Cardiac fibroblast (primary cell): ENCODE measurements at places on chromosomes 7 and 10.

GRCh38 chr10:75682649-75683557, 251.5 kb downstream of the LRMDA start:
- peak; percentile 13 for DNase-seq

GRCh38 chr7:26413007-26413691, 121.5 kb downstream of the SNX10 start:
- DNase-seq: no peak

DNA sequence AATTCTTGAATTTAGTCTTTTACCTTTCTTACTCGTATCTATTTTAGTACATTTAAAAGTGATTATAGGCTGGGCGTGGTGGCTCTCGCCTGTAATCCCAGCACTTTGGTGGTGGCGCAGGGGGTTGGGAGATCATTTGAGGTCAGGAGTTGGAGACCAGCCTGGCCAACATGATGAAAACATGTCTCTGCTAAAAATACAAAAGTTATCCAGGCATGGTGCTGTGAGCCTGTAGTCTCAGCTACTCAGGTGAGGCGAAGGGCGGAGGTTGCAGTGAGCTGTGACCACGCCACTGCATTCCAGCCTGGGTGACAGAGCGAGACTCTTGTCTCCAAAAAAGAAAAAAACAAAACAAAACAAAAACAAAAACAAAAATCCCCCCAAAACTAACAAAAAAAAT, 12.2 kb downstream of the PRKCQ start:
- DNase-seq: no peak

DNA sequence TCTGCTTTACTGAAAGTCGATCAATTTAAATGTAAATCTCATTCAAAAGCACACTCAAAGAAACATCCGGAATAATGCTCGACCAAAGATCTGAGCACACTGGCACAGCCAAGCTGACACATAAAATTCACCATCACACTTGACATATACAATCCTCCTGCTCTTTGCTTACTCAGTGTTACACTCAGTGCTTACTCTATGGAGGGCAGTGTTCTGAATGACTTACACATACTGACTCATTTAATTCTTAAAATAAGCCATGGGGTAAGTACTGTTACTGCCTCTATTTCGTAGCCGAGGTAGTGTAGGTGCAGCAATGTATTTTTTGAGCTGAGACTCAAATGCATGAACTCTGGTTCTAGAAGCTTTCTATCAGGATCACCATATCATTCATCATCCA, 421.5 kb upstream of the LRRN3 start:
- DNase-seq: no peak

DNA sequence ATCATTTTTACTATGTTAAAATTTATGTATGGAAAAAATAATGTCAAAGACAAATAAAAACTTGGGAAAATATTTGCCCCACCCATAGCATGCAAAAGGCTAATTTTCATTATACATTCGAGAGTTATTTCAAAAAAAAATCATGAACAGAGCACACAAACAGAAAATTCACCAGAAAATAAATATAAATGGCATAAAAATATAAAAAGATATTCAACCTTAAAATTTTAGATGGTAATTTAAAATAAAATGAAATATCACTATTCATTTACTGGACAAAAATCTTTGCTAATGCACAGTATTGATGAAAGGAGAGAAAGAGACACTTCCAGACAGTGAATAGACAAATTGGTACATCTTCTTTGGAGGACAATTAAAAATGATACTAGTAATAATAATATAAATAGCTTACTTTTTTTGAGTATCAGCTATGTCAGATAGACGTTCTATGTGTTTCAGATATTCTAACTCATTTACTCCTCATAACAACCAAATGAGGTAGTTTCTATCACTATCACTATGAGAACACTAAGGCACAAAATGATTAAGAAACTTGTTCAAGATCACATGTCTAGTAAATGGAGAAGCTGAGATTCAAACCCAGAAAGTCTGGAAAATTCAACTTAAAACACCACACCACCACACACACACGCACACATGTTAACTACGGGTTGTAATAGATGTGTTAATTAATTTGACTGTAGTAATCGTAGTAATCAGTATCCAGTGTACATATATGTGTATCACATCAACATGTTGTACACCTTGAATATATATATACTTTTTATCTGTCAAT, 63.0 kb downstream of the CCDC71L start:
- no peak for DNase-seq
